GOT3 (cell line): ENCODE measurements at places on chromosomes 6 and 20.

GRCh38 chr6:142857233-142857761 lies 87.7 kb downstream of the HIVEP2 start:
- DNase-seq, result no peak

DNA sequence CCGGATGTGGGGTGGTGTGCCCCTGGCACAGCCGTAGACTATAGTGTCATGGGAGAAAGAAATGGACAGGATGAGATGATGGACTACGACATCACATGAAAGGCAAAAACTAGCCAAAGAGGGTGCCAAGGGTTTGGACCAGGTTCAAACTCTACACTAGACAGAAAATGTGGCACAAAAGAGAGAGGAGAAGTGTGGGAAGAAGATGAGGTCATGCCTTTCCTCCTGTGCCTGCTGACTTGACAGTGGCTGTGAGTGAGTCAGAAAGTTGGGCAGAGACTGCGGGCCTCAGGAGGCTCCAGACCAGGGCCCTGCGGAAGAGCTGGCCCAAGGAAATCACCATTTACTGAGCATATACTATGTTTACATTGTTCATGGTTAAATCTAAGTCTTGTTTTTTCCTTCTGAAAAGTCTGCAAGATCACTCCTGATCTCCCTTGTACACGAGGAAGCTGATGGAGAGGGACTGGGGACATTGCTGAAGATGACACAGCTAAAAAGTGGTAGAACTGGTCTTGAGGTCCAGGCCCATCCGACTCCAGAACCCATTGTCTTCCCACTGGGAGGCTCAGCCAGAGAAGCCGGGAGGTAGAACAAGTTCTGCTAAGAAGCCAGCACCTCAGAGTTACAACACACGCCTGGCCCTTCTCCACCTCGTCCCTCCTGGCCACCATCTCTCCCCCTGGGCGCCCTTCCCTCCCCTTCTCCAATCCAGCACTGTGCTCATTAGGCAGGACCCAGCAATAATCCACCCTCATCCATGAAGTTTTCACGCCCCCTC lies 35.6 kb downstream of the CNKSR3 start:
- DNase-seq, result no peak

GRCh38 chr6:91196729-91197128 lies 609.9 kb upstream of the MAP3K7 start:
- DNase-seq, result no peak

GRCh38 chr6:139126255-139126654 lies 8.6 kb upstream of the HECA start:
- peak; percentile 8 for DNase-seq

GRCh38 chr6:91043751-91044150 lies 456.9 kb upstream of the MAP3K7 start:
- no peak for DNase-seq

- DNase-seq, result no peak
Observed at GRCh38 chr6:25670208-25670607, 18.2 kb downstream of the SCGN start.

DNA sequence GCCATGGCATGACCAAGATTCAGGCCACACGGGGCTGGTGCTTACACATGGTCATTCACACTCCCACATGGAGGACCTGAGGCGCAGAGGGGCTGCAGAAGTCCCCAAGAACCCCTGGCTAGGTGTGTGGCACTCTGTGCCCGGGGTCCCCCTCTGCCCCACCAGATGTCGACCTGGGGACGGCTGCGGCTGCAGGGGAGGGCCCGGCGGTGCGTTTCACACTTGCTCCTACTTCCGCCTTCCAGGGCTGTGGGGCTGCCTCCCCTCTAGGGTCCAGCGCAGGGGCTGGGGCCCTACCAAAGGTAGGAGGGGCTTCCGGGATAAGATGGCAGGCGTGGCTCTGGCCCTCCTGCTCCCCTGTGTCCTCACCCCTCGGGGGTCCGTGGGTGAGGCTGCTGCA lies 81.1 kb upstream of the SLCO4A1 start:
- DNase-seq, result no peak

DNA sequence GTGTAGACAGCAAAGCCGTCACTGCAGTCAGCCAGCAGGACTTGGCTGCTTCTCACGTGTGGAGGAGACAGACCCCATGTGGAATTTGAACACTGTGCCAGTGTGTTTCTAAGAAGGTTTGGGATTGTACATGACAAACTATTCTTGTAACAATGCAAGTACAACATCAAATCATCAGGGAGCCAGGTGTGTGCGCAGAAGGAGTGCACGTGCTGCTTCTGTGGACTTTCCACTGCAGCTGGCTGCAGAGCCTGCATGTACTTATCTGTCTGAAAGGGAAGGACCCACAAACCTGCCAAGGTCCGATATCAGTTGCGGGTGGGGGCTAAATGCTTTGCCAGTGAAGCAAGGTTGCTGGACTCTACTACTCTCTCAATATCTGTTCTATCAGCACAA lies 211.6 kb downstream of the WDR27 start:
- DNase-seq, result no peak

DNA sequence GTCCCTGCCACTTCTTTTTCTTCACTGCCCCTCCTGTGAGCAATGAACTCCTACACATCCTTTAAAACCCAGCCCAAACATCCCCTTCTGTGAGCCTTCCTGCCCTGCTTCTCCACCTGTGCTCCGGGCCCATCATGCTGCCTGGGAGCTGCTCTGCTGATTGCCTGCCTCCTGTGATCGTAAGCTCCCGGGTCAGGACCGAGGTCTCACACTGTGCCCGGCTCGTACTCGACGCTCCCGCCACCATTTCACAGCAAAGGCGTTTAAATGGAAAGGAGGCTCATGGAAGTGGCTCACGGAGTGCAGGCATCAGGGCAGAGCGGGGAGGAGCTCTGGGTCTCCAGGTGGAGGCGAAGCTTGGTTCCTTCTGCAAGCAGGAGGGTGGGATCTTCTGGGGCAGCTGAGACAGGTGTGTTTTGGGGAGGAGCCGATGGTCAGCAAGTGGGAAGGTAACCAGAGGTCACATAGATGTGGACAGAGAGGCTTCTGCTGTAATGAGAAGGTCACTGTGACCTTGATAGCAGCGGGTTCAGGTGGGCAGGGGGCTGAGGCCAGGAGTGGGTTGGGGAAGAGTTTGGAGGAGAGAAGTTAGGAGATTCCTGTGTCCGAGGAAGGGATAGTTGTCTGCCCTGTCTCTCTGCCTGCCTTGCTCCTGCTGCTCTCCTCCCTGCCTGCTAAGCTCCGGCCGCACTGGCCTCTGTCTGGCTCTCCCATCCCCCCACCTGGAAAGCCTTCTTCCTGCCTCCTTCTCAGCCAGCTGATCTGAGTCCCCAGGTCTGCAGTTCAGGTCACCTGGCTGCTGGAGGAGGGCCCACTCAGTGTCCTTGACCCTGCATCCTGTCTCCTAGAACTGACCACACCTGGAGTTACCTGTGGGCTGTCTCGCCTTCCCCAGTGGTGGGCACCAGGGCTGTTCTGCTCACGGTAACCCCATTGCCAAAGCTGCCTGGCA lies 52.7 kb upstream of the FRMD1 start:
- DNase-seq, result no peak

DNA sequence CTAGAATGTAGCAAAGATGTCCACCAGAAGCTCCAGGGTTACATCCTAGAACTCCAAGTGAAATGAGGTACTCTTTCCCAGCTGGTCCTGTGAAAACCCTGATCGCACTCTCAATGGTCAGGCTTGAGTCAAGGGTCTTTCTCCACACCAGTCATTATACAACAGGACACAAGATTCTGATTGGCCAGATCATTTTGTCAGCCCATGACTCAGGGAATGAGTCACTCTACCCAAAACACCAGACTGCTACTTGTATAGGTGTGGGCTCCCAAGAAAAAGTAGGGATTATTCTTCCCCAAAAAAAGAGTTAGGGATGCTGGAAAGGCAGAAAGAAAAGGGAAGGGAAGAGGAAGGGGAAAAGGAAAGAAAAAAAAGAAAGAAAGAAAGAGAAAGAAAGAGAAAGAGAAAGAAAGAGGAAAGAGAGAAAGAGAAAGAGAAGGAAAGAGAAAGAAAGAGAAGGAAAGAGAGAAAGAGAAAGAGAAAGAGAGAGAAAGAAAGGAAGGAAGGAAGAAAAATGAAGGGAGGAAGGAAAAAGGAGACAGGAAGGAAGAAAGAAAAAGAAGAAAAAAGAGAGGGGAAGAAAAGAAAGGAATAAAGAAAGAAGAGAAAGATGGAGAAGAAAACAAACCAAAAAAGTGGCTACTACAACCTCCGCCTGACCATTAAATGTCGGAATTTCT lies 30.5 kb downstream of the ANKEF1 start:
- DNase-seq, result no peak

DNA sequence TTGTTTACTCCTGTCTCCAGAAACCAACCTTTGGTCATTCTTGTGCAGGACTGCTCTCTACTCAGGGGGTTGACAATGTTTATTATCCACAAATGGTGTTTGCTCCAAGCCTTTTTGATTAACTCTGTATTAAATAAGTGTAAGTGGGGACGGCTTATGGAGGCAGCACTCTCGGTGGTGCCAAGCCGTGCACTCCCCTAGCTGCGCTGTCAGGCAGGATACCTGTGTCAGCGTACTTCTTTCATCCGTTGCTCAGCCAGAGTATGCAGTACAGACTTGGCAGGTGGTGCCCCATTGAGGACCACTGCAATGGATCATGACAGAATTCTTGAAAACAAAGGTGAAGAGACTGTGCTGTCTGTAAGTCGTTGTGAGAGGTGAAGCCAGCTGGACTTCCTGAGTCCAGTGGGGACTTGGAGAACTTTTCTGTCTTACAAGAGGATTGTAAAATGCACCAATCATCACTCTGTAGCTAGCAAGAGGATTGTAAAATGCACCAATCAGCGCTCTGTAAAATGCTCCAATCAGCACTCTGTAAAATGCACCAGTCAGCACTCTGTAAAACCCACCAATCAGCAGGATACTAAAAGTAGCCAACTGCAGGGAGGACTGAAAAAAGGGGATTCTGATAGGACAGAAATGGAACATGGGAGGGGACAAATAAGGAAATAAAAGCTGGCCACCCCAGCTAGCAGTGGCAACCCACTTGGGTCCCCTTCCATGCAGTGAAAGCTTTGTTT lies 480.0 kb downstream of the MEI4 start:
- no peak for DNase-seq

DNA sequence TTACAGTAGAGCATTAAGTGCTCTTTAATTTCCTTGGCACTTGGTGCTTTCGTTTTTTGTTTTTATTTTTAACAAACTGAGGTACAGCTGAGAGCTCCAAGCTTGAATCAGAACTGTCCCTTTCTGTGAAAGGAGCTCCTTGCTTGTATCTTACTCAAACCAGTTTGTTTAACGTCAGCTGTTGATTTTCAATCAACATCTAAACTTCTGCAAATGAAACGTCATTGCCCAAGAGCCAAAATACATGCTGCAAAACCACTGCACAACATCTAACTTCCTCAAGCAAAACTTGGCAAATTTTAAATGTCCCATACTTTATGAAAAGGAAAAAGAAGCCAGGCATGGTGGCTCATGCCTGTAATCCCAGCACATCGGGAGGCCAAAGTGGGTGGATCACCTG lies 15.2 kb downstream of the VNN2 start:
- DNase-seq, result no peak

GRCh38 chr6:30730601-30731435 lies 10.7 kb downstream of the TUBB start:
- DNase-seq, result no peak

GRCh38 chr6:112851146-112851545 lies 504.0 kb downstream of the RFPL4B start:
- no peak for DNase-seq

DNA sequence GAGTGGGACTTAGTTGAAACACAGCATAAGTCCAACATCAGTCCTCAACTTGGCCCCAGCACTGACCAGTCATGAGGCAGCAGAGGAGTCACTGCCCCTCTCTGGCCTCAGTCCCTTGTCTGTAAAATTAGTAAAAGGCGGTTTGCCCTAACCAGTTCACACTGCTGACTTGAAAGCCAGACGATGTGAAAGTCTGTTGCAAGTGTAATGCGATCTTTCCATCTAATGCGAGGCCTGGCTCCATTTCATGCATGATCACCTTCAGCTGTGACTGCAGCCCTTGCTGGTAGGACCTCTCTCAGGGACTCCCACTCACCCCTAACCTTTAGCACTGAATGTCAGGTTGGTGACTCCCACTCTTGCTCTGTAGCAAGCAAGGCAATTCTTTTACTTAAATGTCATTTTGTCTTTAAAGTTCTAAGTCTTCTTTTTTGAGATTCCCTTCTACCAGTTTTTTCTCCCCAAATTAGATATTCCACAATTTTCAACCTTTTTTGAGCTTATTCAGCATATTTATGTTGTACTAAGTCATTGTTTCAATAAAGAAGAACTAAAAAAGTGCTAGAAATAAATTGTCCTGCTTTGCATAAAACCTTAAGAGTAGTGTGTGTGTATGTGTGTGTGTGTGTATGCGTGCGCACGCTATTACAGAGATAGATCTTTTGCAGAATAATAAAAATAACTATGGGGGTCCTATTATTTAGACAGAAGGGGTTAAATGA lies 245.5 kb downstream of the PACRG start:
- DNase-seq, result no peak

DNA sequence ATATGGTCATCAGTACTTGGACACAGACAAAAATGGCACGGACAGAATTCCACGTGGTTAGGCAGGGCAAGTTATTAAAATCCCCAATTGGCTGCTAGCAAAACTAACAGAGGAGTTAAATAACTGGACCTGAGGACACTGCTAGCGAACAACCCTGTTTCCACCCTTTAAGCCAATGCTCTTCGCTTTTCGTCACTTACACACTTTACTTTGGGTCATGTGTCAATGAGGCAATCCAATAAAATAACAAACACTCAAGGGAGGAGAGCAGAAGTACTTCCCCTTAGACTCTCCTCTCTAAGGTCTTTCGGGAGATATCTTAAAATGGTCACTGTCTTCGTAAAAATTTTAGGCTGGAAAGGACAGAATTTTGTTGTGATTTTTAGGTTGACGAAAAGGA lies 68.6 kb downstream of the LCA5 start:
- DNase-seq, result no peak

- DNase-seq, result no peak
Observed at GRCh38 chr6:163390770-163391169, 23.7 kb upstream of the QKI start.

DNA sequence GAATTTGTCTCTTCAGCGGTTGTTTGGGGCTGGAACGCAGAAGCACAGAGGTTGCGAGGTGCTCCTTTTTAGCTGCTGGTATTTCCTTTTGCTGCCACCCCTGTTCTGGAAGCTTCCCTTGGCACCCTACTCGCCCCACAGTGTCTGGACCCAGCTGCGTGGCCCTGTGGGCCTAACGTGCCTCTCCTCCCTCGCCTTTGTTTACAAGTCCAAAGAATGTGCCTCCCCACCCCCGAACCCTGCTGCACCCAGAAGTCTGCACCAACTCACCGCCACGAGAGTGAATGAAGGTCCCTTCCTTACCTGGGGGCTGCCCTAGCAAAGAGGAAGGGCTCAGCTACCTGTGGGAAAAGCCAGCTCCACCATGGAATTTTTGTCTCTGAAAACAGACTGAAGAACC lies 139.7 kb upstream of the RPS6KA2 start:
- no peak for DNase-seq

GRCh38 chr6:119453242-119454200 lies 104.0 kb upstream of the MAN1A1 start:
- DNase-seq, result no peak

- DNase-seq, result no peak
Observed at GRCh38 chr6:23154159-23154558, 584.8 kb downstream of the HDGFL1 start.

- DNase-seq, result no peak
Observed at GRCh38 chr6:17935188-17936149, 52.0 kb downstream of the KIF13A start.
